ENCODE measurements at places on chromosomes 3 and 15.

DNA sequence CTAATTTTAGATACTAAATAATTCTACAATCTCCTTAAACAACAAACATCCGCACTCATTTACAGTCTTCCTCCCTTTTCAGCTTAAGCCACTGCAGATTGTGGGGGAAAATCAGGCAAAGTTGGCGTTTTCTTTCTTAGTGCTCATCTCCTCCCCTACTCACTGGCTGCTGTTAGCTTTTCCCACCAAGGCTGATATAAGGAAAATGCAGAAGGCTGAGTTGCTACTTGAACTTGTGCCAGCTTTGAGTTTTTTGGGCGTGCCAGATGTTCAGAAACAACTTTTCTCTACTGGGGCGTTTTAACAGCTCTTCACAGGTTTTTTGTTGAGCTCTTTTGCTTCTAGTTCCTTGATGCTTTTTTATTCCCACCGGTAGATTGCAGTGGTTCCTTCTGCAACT is 222.0 kb downstream of the PYDC2 start:
- DNase-seq, result no peak

DNA sequence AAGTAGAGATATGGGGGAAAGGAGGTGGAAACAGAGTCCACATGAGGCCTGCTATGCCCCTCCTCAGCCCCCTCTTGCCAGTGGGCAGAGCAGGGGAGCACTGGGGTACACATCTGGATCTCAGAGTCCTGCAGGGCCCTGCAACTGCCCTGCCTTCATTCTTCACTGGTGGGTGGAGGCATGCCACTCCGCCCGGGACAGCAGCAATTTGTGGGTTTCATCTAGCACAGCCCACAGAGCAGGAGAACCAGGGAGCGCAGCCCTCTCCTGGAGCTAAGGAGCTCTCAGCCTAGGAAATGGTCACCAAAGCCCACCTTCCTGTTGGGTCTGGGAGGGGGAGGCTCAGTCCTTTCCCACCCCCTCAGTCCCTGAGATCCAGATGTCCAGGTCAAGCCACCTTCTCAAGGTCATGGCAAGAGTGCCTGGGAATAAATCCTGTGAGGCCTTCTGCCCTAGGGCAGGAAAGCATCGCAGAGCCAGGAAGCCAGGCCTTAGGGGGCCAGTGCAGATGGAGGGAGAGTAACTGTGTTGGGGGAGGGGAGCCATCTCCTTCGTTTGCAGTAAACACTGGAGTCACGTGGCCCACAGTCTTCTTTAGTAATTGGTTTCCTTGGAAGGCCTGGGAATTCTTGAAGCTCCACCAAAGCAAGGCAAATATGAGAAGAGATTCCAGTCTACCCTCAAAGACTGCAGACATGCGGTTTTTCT is 31.0 kb downstream of the ANP32A start:
- peak; percentile 42 for DNase-seq

DNA sequence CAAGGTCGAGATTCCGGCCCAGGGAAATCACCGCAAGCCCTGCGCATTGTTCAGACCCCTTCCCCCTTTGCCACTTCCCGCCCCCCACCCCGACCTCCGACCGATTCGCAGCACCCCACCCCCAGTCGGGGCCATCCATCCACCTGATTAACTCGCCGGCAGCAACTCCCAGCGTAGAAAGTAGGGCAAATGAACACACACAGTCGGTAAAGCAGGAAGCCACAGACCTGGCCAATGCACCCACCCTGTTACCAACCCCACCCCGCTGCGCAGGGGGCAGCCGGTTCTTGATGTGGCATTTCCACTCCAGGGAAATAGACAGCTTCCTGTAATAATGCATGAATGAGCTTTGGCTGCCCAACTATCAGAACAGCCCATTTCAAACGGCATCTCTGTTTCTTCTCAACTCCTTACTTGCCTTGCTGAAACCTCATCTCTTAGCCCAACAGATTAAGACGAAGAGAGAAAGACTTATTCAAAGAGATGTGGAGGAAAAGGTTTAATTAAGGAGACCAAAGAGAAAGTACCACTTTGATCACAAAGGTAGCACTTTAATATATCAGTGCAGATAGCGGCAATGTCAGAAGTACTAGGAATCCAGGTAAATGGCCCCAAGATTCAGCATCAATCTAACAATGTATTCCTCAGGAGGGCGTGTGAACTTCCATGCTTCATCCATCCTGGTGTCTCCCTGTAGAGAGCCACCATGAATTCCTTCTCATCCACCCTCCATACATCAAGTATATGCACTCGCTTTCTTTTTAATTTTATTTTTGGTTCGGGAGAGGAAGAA is 1.9 kb downstream of the TNIK start:
- DNase-seq, result no peak

- no peak for DNase-seq
These were observed 147.4 kb downstream of the ATP10A start for GRCh38 chr15:25715536-25716413.

Measured in AG08395 (cell line).